IPS DF 19.7 (cell line): ENCODE measurements at places on chromosomes 6 and 20.

GRCh38 chr6:157677235-157677634 is 145.8 kb upstream of the SNX9 start:
- no peak for DNase-seq

DNA sequence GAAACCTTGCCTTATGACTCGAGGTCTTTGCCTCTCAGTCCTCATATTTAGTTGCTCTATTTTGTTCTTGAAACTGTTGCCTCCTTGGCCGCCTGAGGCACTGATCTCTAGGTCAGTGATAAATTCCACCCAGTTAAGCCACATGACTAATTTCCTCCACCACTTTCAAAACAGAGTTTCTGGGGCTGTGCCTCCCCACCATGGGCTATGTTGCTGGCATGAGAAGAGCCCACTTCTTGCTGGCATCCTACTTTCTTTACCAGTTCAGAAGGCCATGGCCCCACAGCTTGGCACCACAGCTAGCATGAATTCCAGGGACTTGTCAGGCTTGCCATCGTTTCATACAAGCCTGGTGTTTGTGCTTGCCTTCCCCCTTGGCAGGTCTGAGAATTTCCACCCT is 361.4 kb upstream of the JAG1 start:
- no peak for DNase-seq

- DNase-seq = no peak
These were observed 731.6 kb upstream of the GJE1 start for GRCh38 chr6:141401168-141401567.

GRCh38 chr6:107653183-107653580 is 163.3 kb downstream of the SOBP start:
- DNase-seq = no peak

DNA sequence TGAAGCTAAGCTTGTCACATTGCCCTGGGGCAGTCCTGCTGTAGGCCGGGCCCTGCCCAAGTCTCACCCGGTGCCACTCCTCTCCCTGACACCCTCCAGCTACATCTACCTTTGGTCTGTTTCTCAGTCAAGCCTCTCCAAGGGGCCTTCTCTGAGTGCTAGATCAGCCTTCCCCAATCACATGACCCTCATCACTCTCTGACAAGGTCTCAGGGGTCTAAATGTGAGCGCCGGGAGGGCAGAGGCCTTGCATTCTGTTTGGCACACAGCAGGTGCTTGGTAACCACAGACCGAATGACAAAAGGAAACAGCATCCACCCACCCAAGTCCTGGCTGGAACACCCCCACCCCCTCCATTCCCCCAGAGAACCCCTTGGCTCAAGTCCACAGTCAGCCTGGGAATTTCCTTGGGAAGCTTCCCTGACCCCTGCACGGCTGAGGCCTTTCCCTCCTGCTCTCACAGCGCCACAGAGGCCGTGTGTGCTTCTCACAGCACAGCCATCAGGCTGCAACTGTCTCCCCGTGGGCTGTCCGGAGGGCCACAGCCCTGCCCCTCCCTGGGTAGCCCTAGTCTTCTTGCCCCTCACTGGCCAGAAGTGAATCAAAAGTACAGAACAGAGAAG is 32.9 kb downstream of the PKIG start:
- no peak for DNase-seq

GRCh38 chr6:166221040-166221439 is 53.4 kb upstream of the TBXT start:
- no peak for DNase-seq

GRCh38 chr6:33777398-33778388 is 11.2 kb downstream of the LEMD2 start:
- DNase-seq = no peak

DNA sequence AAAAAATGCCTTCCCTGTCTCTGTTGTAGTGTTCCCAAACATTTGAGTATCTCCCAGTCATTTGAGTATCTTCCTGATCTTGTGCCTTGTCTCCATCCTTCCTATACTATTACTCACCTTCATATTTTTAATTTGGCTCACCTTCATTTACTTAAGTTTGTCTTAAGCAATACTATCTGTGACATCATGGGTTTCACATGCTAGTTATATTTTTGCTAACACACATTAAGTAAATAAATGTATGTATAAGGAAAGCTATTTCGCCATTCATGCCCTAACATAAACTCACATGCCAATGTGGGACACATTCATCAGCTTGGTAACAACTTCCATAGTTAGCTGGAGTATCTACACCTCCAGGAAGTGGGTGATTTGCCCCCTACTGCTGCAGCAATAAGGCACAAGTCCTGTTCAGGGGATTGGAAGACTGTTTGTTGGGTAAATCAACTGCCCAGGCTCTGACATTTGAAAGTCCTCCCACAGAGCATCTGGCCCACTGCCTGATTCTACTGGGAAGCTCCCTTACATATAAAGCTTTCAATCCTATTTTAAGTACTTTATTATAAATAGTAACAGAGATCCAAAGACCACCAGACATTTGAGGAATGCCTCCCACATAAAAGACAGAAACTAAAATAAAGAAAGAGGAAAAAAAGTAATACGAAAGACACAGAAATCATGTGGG is 132.3 kb downstream of the ISM1 start:
- no peak for DNase-seq

- DNase-seq = no peak
These were observed 538 bp downstream of the FERMT1 start for GRCh38 chr20:6122111-6122872.

- no peak for DNase-seq
These were observed 706.8 kb downstream of the CD109 start for GRCh38 chr6:74402781-74403180.

- DNase-seq = no peak
These were observed 2.4 kb downstream of the DSP start for GRCh38 chr6:7543789-7544424.

DNA sequence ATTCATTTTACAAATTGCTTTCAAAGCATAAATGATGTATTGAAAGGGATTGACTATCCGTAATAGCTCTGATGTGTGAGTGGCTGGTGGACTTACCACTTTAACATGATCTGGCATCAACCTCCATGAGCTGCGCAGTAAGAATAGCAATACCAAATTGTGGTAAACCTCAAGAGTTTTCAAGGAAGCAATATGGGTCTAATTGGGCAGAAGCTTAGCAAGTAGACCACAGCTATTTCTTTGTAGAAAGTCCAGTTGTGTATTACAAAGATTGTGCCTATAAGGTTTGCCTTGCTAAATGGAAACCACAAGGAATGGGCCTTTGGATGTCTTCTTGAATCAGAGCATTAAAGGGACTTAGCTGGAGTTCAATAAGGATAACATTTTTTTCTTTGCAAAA is 736.6 kb downstream of the KIF16B start:
- no peak for DNase-seq

- no peak for DNase-seq
These were observed 329.6 kb downstream of the GRIK2 start for GRCh38 chr6:101722991-101723579.

- no peak for DNase-seq
These were observed 27.0 kb upstream of the SLA2 start for GRCh38 chr20:36672991-36673390.

GRCh38 chr6:109767961-109768360 is 76.9 kb downstream of the FIG4 start:
- DNase-seq = no peak

- DNase-seq = no peak
These were observed 2.7 kb downstream of the TGIF2 start for GRCh38 chr20:36576081-36576445.

DNA sequence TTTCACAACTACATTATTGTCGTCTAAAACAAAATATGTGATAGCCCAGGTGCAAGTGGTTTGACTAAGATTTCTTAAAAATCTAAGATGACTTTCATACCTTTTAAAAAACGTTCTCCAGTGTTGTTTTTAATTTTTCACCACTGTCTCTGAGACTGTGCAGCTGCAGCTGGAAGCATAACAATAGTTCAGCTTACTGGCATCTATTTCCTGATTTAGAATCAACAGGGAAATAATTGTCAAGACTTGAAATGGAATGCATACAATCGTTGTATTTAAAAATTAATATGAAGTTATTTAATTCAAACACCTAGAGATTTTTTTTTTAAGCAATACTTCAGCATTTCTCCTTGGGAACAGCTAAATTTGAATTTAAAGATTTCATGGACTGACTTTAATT is 982.0 kb upstream of the EPHA7 start:
- DNase-seq = no peak

GRCh38 chr6:167676666-167677421 is 149.9 kb upstream of the AFDN start:
- no peak for DNase-seq

DNA sequence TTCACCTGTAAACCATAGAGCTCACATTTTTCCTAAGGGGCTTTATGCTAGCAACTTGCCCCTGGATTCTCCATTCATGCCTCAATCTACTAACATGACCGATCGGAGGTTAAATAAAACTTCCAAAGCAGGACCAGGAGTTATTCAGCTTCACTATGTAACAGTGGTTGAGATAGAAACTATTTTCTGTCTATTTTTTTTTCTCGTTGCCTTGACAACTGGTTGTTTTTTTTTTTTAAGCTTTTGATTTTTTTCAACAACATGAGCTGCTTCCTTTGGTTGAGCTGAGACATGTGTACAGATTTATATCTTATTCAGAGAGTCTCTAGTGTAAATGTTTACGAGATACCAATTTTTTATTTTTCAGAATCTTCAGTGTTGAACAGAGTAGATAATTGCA is 85.7 kb downstream of the SHLD1 start:
- no peak for DNase-seq

DNA sequence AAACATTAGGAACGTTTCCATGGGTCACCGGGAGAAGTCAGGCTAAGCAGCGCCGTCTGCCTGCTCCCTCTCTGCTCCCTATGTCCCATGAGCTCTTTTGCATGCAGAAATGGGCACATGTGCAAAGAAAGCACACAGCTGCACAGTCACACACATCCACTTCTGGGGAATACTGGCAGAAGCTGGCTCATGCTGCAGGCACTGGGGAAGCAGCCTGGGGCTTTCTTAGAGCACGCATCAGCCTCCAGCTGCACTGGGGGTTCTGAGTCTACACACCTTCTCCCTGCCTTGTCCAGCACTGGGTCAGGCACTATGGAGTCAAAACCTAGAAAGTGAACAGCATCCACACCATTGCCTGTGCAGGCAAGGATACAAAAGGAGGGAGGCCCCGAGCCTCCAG is 76.1 kb upstream of the FOXQ1 start:
- DNase-seq = no peak

DNA sequence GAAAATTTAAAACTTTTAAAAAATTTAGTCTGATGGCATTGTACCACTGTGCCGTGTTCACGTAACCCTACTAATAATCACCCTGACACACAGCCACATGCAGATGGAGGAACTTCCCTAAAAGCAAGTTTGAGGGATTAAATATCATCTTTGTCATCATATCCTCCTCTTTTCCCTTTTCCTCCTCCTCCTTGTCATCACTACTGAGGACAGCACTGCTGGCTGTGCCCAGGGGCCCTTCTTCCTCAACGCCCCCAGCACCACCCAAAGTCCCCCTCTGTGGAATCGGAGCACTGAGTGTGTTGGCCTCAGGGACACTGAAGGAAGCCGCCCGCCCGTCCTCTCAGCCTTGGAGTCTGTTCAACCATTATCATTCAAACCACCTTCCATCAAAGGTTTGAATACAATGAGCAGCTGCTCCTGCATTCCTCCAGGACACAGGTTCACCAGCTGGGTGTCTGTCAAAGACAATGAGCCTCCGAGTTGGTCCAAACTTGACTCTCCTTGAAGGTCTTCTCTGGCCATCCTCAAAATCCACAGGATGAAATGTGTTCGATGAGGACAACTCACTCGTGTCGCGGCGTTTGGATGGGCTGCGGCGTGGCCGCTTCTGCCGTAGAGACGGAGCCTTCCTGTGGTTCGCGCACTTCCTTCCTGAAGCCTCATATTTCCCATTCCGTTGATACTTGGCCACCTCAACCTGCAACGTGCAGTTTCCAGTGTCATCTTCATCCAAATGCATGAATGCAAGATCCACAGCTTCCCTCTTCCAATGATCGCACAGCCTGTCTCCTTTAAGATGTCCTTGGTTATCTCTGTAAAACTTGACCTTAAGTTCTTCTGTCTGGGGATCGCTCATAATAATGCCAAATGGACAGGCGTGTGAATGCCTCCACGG is 23.3 kb downstream of the NQO2 start:
- DNase-seq = no peak

- DNase-seq = no peak
These were observed 50.1 kb upstream of the ASF1A start for GRCh38 chr6:118843685-118844390.

GRCh38 chr20:15379681-15380296 is 1042.4 kb upstream of the FLRT3 start:
- no peak for DNase-seq

DNA sequence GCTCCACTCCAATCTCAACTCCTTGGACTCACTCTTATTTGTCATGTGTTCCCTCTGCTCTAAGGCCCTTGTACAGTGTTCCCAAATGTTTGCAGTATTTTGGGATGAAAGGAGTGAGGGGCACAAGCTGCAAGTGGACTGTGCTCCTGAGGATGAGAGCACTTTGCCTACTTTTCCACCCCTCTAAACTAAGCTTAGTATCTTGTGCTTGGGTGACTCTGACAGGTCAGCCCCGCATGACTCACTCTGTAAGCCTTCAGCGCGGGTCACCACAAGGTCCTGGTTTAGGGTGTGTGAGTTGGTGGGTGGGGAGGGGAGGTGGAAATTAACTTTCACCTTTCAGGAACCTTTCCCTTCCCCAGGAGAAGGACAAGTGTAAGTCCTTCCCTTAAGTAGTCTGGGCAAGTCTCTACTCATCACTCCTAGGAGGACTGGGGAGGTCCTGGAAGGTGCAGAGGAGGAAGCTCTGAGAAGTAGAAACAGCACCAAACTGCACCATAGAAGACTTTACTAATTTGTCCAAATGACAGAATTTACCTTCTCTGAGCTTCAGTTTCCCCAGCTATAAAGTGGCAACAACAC is 68.8 kb upstream of the EPB41L1 start:
- no peak for DNase-seq

DNA sequence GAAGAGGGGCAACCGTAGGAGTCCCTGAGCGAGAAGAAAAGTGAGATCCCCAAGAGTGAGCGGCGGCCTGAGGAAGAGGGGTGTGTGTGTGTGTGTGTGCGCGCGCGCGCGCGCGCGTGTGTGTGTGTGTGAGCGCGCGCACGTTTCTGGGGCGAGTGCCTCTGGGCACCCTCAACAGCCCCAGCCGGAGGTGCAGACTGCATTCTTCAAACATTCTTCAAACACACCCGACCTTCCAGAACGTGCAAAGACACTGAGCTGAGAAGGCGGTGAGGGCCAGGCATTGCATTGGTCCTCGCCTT is 76.2 kb upstream of the FOXP4 start:
- DNase-seq = no peak

DNA sequence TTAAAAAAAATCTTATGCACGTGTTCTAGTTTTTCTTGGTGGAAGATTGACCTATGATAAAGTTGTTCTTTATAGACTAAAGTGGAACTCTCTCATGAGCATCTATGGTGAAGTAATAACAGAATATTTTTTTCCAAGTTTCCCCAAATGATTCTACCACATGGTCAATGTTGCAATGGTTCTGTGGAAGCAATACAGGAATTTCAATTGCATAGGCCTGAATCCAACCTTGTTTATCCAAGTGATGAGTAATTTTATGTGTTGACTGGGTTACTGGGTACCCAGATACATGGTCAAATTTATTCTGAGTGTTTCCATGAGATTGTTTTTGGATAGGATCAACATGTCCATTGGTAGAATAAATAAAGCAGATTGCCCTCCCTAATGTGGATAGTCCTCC is 581.5 kb downstream of the MMUT start:
- no peak for DNase-seq

GRCh38 chr6:6682225-6682624 is 93.7 kb downstream of the LY86 start:
- no peak for DNase-seq
